ENCODE measurements at places on chromosomes 12 and 14.
A peak's percentile ranks its signal among the peaks of the same experiment; 100 is the strongest.

DNA sequence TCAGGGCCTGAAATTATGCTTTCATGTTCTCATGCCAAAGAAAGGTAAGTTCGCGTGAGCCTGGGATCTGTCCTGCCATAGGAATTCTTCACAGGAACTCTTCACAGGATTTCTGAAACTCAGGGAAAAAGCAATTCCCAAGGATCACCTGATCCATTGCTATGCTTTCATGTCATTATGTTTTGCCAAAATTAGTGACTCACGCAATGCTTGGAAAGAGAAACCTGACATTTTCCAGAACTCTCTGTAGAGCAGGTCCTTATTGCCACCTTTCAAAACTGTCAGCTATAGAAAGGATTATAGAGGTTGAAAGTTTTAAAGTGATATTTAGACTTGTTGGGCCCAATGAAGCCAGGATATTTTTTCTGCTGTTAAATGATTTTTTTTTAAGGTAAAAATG, 6.3 kb upstream of the KCNJ8 start:
- DNase-seq = no peak

DNA sequence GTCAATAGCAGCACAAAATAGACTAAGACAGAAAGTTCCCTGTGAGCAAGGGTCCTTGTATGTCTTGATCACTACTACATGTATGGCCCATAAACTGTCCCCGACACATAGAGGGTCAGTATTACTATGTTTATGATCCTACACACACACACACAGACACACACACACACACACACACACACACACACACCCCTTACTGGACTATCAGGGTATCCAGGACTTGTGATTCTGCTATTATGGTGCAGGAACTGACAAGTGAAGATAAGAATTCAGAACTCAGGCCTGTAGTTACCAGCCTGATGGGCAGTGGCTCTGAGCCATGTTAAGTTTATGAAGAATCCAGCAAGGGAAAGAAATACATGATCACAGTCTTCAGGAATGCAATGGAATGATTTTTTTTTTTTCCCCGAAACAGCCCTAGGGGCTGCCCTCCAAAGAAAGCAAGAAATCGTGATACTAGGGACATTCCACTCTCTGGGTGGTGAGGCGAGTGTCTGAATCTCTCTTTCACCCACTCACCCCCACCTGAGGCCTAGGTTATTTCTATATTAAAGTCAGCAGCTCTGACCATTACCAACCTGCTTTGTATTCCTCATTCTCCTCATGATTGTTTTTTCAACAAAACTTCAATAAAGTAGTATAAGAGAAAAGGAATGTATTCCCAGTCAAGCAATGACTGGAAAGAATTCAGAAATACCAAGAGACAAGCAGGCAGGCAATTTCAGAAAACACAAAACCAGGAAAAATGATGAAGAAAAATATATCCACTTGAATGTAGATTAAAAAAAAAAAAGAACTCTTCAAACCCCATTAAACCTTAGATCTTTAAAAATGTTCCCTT, 105.8 kb downstream of the AVPR1A start:
- no peak for DNase-seq

- no peak for DNase-seq
Measured at GRCh38 chr14:41636492-41637392, 30.1 kb downstream of the LRFN5 start.

- DNase-seq = no peak
Measured at GRCh38 chr12:57630891-57631433, 2.0 kb downstream of the B4GALNT1 start.

DNA sequence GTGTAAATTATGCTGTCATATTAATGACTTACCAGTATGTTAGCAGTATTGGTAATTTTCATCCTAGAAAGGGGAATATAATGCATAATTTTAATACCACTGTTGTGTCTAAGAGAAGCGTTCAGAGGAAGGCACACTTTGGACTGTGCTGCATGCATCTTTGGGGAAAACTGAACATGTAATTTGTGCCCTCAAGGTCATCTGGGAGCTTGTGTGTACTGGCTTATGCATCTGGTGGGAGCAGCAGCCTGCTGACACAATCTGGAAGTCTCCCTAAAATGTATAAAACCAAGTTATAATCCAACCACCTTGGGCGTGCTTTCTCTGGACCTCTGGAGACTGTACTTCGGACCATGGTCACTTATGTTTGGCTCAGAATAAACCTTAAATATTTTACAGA, 14.1 kb downstream of the FGD4 start:
- DNase-seq = no peak

DNA sequence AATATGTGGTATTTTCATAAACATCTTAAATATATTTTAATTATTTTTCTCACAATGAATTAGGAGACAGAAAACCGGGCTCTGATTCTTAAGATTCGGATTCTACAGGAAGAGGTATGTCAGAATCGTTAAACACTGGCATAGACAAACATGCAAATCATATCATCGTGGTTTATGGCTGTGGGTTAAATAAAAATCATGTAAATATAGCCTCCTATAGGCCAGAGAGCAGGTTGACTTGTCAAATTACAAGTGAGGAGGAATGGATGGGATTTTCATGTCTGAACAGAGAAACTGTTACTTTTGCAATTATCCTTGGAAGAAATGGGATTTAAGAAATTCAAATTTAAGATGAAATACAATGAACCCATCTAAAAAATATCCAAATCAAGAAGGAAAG, 74.9 kb upstream of the BCAT1 start:
- no peak for DNase-seq

- no peak for DNase-seq
Measured at GRCh38 chr14:68740788-68741476, 51.9 kb downstream of the ZFP36L1 start.

DNA sequence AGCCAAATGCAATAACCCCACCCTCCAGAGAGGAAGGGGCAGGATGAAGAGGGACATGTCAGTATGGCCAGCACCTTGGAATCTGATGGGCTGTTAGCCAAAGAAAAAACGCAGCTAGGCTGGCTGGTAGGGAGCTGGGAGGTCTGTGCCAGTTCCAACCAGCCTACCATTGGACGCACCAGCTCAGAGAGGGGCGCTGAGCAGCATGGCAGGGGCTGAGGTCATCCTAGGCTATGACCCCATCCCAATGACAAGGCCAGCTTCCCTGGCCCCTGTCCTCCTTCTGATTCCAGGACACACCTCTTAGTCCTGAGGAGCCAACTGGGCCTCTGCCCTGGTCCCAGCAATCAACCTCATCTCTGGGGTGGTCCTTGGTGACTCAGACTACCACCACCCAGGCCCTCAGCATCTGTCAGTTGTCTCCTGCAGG, 12.2 kb downstream of the ACTN1 start:
- no peak for DNase-seq

GRCh38 chr12:101935890-101936746, 58.7 kb downstream of the DRAM1 start:
- no peak for DNase-seq

- no peak for DNase-seq
Measured at GRCh38 chr12:13044906-13045299, 722 bp downstream of the FAM234B start.

- DNase-seq = no peak
Measured at GRCh38 chr14:68894802-68895703, 84.0 kb downstream of the ACTN1 start.

GRCh38 chr14:79165471-79166090, 995.4 kb downstream of the NRXN3 start:
- DNase-seq = no peak

- DNase-seq = no peak
Measured at GRCh38 chr14:28936601-28937000, 170.0 kb downstream of the FOXG1 start.

GRCh38 chr14:39228044-39228443, 5.7 kb upstream of the MIA2 start:
- DNase-seq = no peak

- DNase-seq = no peak
Measured at GRCh38 chr12:6272300-6273204, 37.9 kb upstream of the PLEKHG6 start.

- no peak for DNase-seq
Measured at GRCh38 chr14:22977684-22978486, 4.5 kb downstream of the AJUBA start.

GRCh38 chr12:63955831-63956666, 111.5 kb downstream of the SRGAP1 start:
- DNase-seq = no peak

DNA sequence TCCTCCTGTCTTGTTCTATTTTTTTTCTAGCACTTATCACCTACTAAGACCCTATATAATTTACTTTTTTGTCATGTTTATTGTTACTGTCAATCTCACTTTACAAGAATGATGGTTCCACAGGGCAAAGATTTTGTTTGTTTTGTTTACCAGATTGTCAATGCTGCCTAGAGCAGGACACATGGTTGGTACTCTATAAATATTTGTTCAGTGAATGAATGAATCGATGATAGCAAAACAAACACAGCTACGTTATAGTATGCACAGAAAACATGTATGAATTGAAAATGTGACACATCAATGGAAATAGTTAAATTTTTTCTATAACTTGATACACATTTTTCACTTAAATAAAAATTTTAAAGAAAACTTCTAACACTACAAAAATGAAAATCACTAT, 67.1 kb upstream of the KRR1 start:
- DNase-seq = no peak

- DNase-seq = no peak
Measured at GRCh38 chr12:90064852-90065801, 356.5 kb upstream of the ATP2B1 start.

GRCh38 chr14:99519347-99519881, 38.2 kb downstream of the CCNK start:
- no peak for DNase-seq

DNA sequence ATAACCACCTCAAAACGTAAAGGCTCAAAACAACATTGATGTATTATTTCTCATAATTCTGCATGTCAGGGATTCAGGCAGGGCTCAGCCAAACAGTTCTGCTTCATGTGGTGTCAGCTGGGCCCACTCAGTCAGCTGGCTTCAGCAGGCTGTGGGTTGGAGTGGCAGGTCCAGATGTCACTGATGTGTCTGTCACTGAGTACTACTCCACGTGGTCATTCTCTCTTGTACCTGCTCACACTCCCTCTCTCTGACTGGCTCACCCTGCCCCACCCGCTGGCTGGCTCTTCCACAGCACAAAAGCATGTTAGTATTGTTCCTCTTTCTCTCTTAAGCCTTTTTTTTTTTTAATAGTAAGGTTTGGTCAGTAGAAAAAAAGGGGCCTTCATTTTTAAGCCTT, 182.4 kb downstream of the DICER1 start:
- no peak for DNase-seq

GRCh38 chr12:56104815-56105608, 653 bp downstream of the PA2G4 start:
- peak; percentile 17 for DNase-seq

DNA sequence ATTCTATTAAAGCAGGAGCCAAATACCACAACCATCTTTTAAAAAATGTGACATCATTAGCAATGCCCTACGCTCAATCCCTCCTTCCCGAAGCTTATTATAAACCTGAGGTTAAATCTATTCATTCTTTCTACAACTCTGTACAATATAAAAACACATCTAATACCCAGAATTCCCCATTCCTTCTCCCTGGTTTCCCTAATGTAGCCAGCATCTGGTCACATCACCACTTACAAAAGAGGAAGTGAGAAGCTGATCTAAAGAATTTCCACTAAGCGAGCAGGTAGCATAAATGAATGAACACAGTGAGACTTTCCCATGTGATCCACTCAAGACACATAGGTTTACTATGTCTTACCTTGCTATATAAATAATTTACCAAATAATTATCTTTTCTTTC, 90.4 kb downstream of the LRP6 start:
- no peak for DNase-seq

- no peak for DNase-seq
Measured at GRCh38 chr14:105041841-105042765, 21.2 kb upstream of the CDCA4 start.

DNA sequence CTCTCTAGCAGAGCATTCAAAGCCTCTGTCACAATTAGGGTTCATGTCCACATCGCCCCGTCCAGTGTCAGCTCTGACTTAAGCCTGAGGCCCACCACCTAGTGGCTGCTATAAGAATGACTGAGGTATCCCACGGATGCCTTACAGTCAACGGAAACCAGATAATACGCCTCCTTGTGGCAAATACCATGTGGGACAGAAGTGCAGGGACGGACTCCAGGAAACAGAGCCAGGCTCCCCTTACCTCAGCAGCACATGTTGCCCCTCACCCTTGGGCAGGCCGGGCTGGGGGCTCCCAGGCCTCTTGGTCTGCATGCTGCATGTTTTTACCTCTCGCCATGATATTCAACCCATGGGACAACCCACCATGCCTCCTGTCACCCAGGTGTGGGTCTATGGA, 86.3 kb downstream of the VWF start:
- no peak for DNase-seq

GRCh38 chr12:49761677-49762467, 20.5 kb downstream of the TMBIM6 start:
- DNase-seq = no peak

GRCh38 chr12:113702836-113703235, 231.2 kb upstream of the LHX5 start:
- no peak for DNase-seq

DNA sequence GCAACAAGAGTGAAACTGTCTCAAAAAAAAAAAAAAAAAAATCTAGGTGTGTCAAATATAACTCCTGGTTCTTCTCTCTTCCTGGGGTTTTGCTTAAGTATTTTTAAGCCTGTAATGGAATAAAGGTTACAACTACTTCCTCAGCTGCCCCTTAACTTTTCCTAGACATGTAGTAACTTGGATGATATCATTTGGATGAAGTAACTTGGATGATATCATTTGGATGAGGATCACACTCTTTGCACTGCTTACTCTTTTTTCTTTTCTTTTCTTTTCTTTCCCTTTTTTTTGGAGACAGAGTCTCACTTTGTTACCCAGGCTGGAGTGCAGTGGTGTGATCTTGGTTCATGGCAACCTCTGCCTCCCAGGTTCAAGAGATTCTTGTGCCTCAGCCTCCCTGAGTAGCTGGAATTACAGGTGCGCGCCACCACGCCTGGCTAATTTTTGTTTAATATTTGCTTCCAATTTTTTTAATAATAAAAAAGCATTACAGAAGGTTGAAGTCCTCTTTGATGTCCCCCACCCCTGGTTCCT, 775 bp upstream of the FAM186A start:
- DNase-seq = no peak
